ENCODE measurements at places on chromosomes 1 and 21.
A peak's percentile ranks its signal among the peaks of the same experiment; 100 is the strongest.

- DNase-seq = no peak
- H3K4me1 ChIP-seq = no peaks in the 10 kb centered on the region
- H3K27me3 ChIP-seq = no peaks in the 10 kb centered on the region
- peaks cover 12% of the 10 kb centered on the region for H3K36me3 ChIP-seq
- no peak overlapping the region for H3K4me3 ChIP-seq
Measured at GRCh38 chr1:174222166-174222949, 63.0 kb downstream of the RABGAP1L start.

- H3K4me3 ChIP-seq = no peak overlapping the region
- H3K27me3 ChIP-seq = no peaks in the 10 kb centered on the region
- peaks cover 19% of the 10 kb centered on the region for H3K4me1 ChIP-seq
Measured at GRCh38 chr1:8477166-8477982, 159.5 kb downstream of the SLC45A1 start.

DNA sequence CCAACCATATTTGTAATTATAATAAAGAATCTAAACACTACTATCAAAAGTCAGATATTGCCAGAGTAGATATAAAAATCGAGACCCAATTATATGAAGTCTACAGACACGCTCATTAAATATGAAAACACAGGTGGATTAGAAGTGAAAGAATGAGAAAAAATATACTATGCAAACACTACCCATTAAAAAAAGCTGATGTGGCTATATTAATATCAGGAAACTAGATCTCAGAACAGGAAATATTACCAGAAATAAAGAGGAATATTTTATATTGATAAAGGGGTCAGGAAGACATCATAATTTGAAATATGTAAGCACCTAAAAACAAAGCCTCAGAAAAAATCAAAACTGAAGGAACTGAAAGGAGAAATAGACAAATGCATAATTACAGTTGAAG lies 88.3 kb downstream of the URB2 start:
- no peaks in the 10 kb centered on the region for H3K4me1 ChIP-seq
- no peak for DNase-seq
- H3K36me3 ChIP-seq = no peaks in the 10 kb centered on the region
- no peak overlapping the region for H3K4me3 ChIP-seq
- H3K27me3 ChIP-seq = no peaks in the 10 kb centered on the region

GRCh38 chr1:182392050-182393028 lies 749 bp upstream of the GLUL start:
- peaks cover 24% of the 10 kb centered on the region for H3K4me1 ChIP-seq
- H3K27ac ChIP-seq = peak overlapping the region; percentile 94
- H3K4me3 ChIP-seq = peak overlapping the region; percentile 90
- H3K36me3 ChIP-seq = peaks cover 17% of the 10 kb centered on the region

DNA sequence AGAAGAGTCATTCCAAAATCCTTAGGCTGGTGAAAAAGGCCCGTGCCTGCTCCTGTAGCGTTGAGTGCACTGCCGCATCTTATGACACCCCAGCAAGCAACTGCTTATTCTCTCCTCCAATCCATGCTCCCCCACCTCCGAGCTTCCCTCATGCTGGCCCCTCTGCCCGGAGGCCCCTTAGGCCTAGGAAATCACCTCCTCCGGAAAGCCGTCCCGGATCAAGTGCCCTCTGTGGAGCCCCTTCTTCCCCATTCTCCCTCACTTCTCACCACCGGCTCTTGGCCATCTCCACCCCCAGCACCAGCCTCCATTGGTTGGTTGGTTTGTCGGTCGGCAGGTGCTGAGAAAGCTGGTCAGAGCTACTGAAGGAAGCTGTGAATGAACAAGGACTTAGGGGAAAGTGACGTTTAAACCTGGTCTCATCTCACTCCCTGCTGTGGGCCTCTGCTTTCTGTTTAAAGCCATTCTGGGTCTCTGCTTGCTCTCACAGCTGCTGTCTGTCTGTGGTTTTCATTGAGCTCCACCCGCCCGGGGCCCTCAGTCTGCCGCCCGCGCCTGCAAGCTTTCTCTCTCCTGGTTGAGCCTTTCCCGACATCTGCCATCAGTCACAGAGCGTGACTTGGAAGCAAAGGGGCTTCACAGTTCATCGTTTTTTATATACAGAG lies 122.2 kb downstream of the KCNN3 start:
- no peaks in the 10 kb centered on the region for H3K4me1 ChIP-seq
- no peaks in the 10 kb centered on the region for H3K36me3 ChIP-seq
- no peaks in the 10 kb centered on the region for H3K27me3 ChIP-seq
- DNase-seq = peak; percentile 39
- no peak overlapping the region for H3K4me3 ChIP-seq

- no peaks in the 10 kb centered on the region for H3K27me3 ChIP-seq
- H3K36me3 ChIP-seq = no peaks in the 10 kb centered on the region
- H3K27ac ChIP-seq = no peak overlapping the region
- DNase-seq = no peak
Measured at GRCh38 chr1:31765041-31765467, 914 bp upstream of the ADGRB2 start.

DNA sequence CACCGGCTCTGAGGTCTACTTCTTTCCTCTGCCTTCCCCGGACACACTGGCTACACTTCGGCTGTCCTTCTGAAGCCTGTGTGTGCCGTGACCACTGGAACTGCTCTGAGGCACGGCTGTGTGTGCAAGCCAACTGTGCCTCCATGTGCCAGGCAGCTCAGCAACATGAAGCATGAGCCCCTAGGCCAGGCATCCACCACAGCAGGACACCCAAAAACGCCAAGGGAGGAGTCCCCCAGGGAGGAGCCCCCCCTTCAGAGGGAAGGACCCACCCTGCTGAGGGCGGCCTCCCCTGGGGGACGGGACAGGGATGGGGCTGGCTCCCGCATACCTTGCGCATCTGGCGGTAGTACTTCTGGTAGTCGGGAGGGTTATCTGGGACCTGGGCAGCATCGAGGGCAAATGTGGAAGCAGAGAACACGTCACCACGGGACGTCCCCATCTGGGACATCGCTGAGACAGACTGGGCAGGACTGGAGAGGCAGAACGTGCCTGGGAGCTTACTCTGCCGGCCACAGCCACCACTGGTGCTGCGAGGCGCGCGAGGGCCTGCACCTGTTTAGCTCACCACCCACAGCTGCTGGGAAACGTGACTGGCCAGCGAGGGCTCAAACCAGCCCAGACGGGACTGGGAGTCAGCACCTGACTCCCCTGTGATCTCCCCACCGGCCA lies 20.5 kb downstream of the LSS start:
- H3K27ac ChIP-seq = no peak overlapping the region
- DNase-seq = peak; percentile 53
- H3K27me3 ChIP-seq = no peaks in the 10 kb centered on the region
- H3K4me1 ChIP-seq = no peaks in the 10 kb centered on the region
- H3K36me3 ChIP-seq = peaks cover 77% of the 10 kb centered on the region

GRCh38 chr21:41931041-41931451 lies 22.8 kb downstream of the C2CD2 start:
- H3K4me1 ChIP-seq = peaks cover 22% of the 10 kb centered on the region
- H3K36me3 ChIP-seq = no peaks in the 10 kb centered on the region
- no peak overlapping the region for H3K27ac ChIP-seq
- no peak overlapping the region for H3K4me3 ChIP-seq
- no peak for DNase-seq
- H3K27me3 ChIP-seq = no peaks in the 10 kb centered on the region

- peaks cover 3% of the 10 kb centered on the region for H3K4me1 ChIP-seq
- no peak overlapping the region for H3K27ac ChIP-seq
- H3K36me3 ChIP-seq = peaks cover 65% of the 10 kb centered on the region
- DNase-seq = no peak
- no peak overlapping the region for H3K4me3 ChIP-seq
Measured at GRCh38 chr1:114718661-114719423, 2.3 kb upstream of the NRAS start.

DNA sequence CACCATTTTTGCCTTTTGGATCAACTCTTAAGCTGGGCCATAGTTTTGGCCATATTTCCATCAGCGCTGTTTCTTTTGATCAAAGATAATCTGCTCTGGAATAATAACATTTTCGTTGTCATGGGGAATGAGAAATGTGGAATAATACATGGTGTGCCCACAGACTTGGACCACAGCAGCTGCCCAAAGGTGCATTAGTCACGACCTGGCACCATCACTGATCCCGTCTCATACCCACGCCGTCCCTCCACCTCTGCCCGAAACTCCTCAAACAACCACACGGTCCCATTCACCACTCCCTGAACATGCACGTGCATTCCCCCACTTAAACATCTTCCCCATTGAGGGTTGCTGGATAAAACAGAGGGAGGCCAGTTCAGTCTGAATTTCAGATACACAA lies 76.9 kb downstream of the SLC66A1 start:
- peak overlapping the region; percentile 81 for H3K27ac ChIP-seq
- H3K4me1 ChIP-seq = peaks cover 32% of the 10 kb centered on the region
- peaks cover 6% of the 10 kb centered on the region for H3K36me3 ChIP-seq
- H3K4me3 ChIP-seq = no peak overlapping the region
- no peaks in the 10 kb centered on the region for H3K27me3 ChIP-seq

GRCh38 chr1:92126088-92126487 lies 45.9 kb downstream of the BTBD8 start:
- no peak overlapping the region for H3K4me3 ChIP-seq
- H3K27ac ChIP-seq = no peak overlapping the region
- no peak for DNase-seq
- H3K4me1 ChIP-seq = no peaks in the 10 kb centered on the region

DNA sequence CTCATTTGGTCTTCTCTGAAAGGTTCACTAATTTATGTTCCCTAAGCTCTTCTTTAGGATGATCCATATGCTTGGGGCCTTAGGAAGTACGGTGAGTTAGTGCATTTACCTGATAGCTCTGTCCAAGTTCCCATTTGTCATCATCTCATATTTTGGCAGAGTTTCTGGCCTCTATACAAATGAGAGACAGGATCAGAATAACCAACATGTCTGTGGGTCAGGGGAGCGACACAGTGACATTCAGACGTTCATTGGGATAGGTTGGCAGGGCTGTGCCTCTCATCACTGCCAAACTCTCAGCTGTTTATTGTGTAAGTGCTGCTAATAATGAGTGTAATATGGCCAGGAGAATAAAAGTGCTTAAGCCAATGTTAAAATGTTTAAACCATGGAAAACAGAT lies 561.1 kb upstream of the ZRANB2 start:
- H3K27me3 ChIP-seq = no peaks in the 10 kb centered on the region
- no peaks in the 10 kb centered on the region for H3K4me1 ChIP-seq
- no peaks in the 10 kb centered on the region for H3K36me3 ChIP-seq

DNA sequence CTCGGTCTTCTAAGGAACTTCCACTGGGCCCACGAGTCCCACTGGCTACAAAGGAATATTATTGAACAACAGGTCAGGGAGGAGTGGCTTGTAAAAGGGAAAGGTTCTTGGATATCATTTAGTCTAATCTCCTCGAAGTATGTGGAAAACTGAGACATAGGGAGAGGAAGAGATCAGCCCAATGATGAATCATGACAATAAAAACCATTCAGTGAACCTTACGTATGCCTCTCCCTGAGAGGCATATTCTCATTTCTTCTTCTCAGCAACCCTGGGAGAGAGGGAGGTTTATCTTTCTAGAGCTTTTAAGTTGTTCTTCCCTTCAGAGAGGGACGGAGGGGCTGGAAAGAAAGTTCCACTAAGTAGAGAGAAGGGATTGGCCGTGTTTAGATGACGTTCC lies 5.3 kb upstream of the MOB3C start:
- H3K4me1 ChIP-seq = peaks cover 7% of the 10 kb centered on the region
- DNase-seq = peak; percentile 31
- no peak overlapping the region for H3K4me3 ChIP-seq
- H3K27ac ChIP-seq = no peak overlapping the region
